ENCODE measurements at places on chromosomes 4 and X.

DNA sequence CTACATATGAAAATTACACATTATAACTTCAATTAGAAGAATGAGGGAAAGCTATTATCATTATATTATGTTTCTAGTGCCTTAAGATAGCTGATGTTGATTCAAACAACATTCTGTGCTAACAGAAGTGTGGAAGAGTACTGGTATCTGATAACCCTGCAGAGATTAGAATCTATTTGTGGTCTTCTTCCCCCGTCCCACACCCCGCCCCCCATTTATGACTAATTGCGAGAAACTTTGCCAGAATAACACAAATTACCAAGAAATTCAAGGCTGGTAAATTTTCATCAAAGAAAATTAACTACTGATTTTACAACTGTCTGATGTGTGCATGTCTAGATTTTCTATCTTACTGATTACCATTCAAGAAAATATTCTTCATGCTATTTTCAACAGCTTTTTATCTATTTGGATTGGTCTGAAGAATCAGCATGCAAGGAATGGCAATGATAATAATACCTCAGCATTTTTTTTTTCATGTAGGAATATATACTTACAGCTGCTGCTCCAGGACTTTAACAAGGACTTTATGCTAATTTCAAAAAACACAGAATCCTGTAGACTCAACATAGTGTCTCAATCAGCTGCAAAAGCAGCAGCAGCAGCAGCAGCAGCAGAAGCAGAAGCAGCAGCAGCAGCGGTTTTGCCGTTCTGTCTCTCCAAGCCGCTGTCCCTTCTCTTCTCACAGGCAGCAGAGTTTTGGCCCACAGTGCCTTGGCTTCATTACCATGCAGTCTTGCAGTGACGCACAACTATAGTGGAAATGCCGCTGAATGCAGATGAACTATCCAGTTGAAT lies 126.7 kb downstream of the FRYL start:
- DNase-seq = no peak

GRCh38 chr4:116665716-116666115 lies 419.7 kb downstream of the TRAM1L1 start:
- no peak for DNase-seq

- DNase-seq = no peak
Measured at GRCh38 chr4:134636338-134637051, 434.9 kb upstream of the PABPC4L start.

DNA sequence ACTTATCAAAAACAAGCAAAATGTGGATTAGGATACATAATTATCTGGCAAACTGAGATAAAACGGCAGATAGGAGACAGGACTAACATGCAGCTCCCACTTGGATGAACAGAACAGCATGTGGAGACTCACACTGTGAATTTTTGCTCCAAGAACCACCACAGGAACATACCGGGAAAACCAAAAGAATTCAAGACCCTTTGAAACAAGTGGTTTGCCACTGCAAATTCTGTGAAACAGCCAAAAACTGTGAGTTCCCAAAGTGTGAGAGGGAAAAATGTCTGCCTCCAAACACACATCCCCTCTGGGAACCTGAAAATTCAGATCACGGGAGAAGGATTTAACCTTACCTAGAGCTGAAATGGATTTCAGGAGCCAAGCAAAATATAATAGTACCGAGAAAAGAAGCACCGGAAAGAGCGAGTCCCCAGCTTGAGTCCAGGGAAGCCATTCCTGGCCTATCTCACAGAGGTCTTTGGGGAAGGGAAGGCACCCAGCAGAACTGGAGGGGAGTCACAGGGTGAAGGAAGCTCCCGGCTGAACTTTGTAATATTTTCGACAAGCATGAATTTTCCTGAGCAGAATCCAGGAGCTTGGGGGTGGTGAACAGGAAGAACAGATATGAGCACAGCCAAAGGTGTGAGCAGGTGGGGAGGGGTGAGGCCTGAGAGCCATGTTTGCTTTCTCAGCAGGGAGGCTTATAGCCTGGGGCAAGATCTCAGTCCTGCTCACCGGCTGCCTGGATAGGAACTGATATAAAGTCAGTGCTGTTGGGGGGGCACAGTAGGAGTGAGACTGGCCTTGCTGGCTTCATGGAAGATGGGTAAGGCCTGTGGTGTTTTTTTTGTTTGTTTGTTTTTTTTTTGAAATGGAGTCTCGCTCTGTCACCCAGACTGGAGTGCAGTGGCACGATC lies 23.9 kb downstream of the MANBA start:
- no peak for DNase-seq

DNA sequence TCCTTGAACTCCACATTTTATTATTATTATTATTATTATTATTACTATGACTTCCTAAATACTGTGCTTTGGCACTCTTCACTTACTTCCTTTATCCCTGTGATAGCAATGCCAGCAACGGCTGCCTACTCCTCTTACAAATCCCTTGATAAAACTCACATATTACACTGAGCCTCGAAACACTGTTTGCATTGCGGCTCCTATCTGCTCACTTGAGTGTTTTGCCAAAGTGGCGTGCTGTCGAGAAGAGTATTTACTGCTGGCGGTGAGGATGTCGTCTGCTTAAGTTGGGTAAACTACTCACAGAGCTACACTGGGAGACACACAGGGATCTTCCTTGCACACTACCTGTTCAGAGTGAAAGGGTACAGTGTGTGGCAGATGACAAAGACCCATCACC lies 143.4 kb upstream of the VCX3A start:
- DNase-seq = no peak

DNA sequence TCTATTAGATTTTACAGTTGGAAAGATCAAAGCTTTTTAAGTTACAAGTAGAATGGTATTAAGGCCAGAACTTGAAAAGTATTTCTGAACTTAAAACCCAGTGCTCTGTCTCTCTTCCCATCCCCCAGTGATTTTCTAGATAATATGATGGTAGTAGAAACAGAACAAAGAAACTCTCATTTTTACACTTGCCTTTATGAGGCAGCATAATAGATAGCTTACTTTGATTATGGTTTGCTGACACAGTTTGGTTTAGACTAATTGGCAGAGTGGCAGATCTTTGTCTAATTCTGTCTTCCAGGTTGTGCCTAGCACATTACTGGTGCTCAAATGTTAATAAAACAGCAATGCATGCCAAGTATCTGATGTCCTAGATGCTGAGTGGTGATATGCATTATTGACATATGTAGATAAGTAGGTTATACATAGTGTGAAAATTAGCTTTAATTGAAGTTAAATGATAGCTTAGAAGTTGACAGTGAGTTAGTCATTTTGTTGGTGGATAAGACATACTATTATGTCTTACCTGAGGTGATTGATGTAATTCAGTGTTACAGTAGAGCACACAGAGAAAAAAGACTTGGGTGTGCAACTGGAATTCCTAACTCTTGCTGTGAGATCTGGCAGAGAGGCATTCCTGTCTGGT lies 4.3 kb upstream of the RAPGEF2 start:
- DNase-seq = no peak

GRCh38 chrX:140866446-140866845 lies 135.9 kb upstream of the SPANXB1 start:
- no peak for DNase-seq

GRCh38 chr4:184873054-184873453 lies 47.3 kb upstream of the ACSL1 start:
- DNase-seq = no peak

GRCh38 chrX:79601341-79602131 lies 234.4 kb upstream of the ITM2A start:
- no peak for DNase-seq

DNA sequence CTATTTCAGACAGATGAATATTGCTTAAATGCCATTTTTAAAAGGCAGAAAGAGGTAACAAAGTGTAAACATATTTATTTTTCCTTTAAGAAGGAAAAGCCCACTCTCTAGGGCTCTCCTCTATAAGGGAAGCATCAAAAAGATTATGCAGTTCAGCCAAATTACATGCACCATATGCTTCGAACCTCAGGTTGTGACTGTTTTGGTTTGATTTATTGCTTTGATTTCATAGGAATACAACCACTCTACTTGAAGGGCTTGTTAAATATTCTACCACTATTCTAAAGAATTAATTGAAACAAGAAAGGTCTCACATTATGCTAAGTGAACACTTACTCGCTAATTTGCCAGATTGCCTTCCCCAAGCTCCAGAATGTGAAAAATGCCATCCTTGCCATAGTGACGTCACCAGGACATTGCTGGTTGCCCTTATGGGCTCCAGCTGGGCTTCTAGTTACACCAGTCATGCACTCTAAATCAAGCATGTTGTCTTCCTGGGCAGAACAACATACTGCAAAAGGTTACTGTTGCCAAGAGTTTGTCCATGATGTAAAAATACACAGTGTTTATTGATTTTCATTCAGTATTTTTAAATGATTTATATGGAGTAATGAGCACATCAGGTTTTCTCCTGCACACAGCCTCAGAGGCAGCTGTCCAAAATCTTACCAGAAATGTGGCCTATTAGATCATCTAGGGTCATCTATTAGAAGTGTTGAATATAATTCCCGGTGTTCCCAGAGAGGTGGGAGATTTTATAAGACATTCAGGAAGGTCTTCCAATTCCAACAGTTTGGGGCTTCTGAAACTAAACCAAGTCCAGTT lies 164.4 kb upstream of the RAPGEF2 start:
- no peak for DNase-seq

- DNase-seq = no peak
Measured at GRCh38 chr4:158319880-158320279, 109.6 kb downstream of the TMEM144 start.

DNA sequence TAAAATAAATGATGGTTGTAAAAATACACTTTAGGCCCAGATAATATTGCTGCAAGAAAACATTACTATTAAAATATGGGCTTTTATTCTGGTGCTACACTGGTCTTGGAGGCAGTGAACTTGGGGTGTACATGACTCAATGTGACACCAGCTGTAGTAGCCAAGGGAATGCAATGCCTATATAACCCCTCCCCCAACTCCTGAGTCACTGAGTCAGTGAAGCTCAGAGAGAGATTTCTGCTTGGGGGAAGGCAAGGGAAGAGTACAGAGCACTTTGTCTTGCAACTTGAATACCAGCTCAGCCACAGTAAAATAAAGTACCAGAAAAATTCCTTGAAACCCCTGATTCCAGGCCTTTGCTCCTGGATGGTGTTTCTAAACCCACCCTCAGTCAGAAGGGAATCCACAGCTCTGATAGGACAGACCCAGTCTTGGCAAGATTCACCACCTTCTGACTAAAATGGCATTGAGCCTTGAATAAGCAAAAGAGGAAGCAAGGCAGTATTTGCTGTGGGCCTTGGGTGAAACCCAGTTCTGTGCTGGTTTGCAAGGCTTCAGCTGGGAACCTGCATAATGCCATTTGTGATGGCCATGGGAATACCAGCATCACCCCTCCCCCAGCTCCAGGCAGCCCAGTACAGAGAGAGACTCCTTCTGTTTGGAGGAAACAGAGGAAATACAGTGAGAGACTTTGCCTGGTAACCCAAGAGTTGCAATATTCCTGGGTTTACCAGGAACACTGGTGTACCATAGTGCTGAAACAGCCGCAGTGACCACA lies 209.9 kb downstream of the IQCM start:
- no peak for DNase-seq

- no peak for DNase-seq
Measured at GRCh38 chrX:47745416-47745815, 86.4 kb upstream of the UXT start.

GRCh38 chr4:1554876-1555265 lies 129.2 kb downstream of the FAM53A start:
- DNase-seq = no peak

DNA sequence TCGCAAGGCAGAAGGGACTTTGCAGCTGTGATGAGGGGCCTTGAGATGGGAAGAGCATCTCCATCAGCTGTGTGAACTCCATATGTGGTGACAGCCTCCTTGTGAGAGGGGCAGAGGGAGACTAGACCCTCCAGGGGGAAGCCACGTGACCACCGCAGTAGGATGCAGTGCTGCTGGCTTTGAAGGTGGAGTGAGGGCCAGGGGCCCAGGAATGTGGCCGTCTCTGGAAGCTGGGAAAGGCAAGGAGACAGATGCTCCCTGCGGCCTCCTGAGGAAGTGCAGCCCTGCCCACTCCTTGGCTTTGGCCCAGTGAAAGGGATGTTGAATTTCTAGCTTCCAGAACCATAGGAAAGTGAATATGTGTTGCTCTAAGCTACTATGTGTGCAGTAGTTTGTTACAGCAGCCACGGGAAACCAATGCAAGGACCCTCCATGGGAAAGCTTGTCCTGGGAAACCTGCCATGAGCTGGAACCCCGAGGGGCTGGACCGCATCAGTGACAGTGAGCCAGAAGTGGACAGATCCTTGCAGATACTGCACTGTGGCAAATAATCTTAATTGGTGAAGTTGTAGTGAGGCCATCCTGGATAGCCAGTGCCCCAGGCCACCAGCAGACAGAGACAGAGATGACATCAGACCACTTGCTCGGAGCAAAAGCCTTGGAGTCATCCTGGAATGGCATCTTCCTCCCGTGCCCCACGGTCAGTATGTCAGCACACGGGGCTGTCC lies 35.4 kb upstream of the SORCS2 start:
- no peak for DNase-seq
